ENCODE measurements at places on chromosomes 7 and 10. TPM values are rescaled to one million over a fixed set of nuclear protein-coding genes. Genes with fewer than 3 reads are reported as not detected.
A peak's percentile ranks its signal among the peaks of the same experiment; 100 is the strongest.

EGR2 gene
- 5.4 TPM for total RNA-seq

IL6 gene
- total RNA-seq: not detected

SLC18A3 gene
- 0.34 TPM for total RNA-seq

GIMAP5 gene
- total RNA-seq: not detected

AKR1C1 gene
- 0.67 TPM for total RNA-seq

IQUB gene
- 0.26 TPM for total RNA-seq

LOXL4 gene
- total RNA-seq: 2.9 TPM

ANKRD1 gene
- 4.9 TPM for total RNA-seq

VAX1 gene
- 3.2 TPM for total RNA-seq

ASIC3 gene
- 5.8 TPM for total RNA-seq

DNA sequence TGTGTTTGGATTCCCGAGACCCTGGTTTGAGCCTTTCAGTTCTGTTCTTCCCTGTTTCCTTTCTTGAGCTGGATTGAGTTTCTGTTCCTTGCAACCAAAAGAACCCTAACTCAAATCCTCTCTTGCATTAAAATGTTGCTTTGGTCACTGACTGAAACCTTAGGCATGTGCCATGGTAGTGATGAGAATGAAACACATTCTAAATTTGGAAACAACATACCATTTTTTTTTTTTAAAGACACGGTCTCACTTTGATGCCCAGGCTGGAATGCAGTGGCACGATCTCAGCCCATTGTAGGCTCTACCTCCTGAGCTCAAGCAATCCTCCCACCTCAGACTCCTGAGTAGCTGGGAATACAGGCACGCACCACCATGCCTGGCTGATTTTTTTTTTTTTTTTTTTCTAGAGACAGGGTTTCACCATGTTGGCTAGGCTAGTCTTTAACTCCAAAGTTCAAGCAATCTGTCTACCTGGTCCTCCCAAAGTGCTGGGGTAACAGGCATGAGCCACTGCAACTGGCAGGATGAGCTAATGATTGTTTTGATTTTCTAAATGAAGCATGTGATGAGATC is 8.4 kb downstream of the THAP5 start:
- no peak overlapping the region for H3K27ac ChIP-seq
- no peaks in the 10 kb centered on the region for H3K27me3 ChIP-seq
- H3K4me1 ChIP-seq: no peaks in the 10 kb centered on the region
- H3K36me3 ChIP-seq: peaks cover 39% of the 10 kb centered on the region
- no peak overlapping the region for H3K4me3 ChIP-seq

DNA sequence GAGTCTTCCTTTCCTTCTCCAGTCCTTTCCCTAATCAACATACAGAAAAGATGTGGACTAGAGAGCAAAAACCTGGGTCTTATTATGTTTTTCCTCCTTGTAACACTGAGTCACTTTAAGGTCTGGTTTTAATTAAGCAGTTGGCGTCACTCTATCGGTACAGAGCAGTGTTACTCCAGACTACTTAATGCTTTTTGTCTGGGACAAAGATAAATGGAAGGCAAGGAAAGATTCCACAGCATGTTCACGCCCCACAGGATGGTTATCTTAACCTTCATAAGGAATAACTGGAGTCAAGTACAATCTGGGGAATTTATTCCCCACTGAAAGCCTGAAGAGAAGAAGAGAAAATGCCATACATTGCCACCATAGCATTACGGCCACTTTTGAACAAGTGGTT is 145.7 kb downstream of the ELAPOR2 start:
- peak overlapping the region; percentile 68 for H3K27ac ChIP-seq
- H3K36me3 ChIP-seq: peaks cover 26% of the 10 kb centered on the region
- peaks cover 26% of the 10 kb centered on the region for H3K4me1 ChIP-seq
- H3K4me3 ChIP-seq: no peak overlapping the region

GRCh38 chr7:33038639-33039038 is 23.9 kb downstream of the NT5C3A start:
- peak overlapping the region; percentile 83 for H3K27ac ChIP-seq
- peaks cover 47% of the 10 kb centered on the region for H3K4me1 ChIP-seq
- no peaks in the 10 kb centered on the region for H3K27me3 ChIP-seq
- H3K36me3 ChIP-seq: no peaks in the 10 kb centered on the region

- no peaks in the 10 kb centered on the region for H3K27me3 ChIP-seq
- no peak overlapping the region for H3K27ac ChIP-seq
These were observed 2.0 kb upstream of the PURB start for GRCh38 chr7:44887293-44887692.

DNA sequence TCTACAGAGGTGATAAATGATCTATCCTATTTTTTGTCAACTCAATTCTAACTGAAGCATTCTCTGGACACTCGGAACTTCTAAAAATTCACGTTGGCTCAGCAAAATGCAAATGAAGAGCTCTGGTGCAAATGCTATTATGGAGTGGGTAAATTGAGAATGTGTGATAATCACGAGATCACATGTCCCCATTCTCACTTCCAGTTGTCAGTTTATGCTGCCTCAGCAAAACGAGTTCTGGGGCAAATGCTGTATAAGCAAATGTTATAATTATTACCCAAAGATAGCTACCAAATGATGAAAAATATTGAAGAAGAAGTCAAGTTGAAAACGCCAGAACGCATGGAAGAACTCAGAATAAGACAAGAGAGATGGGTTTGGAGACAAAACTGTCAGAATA is 29.4 kb downstream of the AKR1B1 start:
- H3K27me3 ChIP-seq: peaks cover 17% of the 10 kb centered on the region
- H3K36me3 ChIP-seq: no peaks in the 10 kb centered on the region
- no peak overlapping the region for H3K27ac ChIP-seq
- no peak overlapping the region for H3K4me3 ChIP-seq
- H3K4me1 ChIP-seq: peaks cover 7% of the 10 kb centered on the region

GRCh38 chr7:105745681-105746330 is 130.6 kb downstream of the ATXN7L1 start:
- H3K4me1 ChIP-seq: no peaks in the 10 kb centered on the region
- H3K36me3 ChIP-seq: peaks cover 1% of the 10 kb centered on the region
- H3K27ac ChIP-seq: no peak overlapping the region

GRCh38 chr10:63464402-63465292 is 1.1 kb downstream of the JMJD1C start:
- peak overlapping the region; percentile 85 for H3K27ac ChIP-seq
- H3K4me3 ChIP-seq: peak overlapping the region; percentile 93
- DNase-seq: no peak
- peaks cover 41% of the 10 kb centered on the region for H3K4me1 ChIP-seq

DNA sequence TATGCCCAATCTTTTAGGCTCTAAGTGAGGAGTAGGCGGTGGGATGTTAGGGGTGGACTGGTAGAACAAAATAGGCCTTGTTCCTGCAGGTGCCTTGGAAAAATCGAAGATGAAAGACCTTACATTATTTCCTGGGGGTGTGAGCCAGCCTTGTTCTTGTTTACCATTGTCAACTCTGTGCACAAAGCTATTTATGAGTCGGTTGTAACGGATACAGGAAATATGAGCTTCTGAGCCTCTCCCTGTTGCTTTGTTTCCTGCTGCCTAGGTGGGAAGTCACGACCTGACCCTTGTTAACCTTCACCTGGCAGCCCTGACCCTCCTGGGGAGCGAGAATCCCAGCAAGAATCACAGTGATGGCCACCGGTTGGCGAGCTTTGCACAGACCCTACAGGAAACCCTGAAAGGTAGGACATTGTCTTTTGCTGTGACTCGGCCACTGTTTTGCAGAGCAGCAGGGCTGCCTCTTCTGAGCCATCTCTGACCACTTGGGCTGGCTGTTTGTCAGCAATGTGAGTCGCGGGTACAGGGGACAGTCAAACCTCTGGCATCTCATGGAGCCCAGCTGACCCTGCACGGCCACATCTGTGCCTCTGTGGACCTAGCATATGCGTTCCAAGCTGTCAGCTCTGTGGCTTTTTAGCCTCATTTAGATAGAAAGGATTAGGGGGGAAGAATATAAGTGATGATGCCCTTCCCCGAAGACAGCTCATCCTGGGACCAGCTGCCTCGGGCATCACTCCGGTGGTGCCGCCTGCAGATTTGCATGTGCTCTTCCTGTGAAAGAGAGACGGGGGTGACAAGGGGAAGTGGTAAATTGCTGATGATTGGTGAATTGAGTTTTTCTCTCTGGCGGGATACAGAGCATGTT is 102.1 kb upstream of the ANLN start:
- H3K27me3 ChIP-seq: peaks cover 3% of the 10 kb centered on the region
- no peak overlapping the region for H3K4me3 ChIP-seq
- DNase-seq: no peak
- no peak overlapping the region for H3K27ac ChIP-seq
- peaks cover 19% of the 10 kb centered on the region for H3K4me1 ChIP-seq

DNA sequence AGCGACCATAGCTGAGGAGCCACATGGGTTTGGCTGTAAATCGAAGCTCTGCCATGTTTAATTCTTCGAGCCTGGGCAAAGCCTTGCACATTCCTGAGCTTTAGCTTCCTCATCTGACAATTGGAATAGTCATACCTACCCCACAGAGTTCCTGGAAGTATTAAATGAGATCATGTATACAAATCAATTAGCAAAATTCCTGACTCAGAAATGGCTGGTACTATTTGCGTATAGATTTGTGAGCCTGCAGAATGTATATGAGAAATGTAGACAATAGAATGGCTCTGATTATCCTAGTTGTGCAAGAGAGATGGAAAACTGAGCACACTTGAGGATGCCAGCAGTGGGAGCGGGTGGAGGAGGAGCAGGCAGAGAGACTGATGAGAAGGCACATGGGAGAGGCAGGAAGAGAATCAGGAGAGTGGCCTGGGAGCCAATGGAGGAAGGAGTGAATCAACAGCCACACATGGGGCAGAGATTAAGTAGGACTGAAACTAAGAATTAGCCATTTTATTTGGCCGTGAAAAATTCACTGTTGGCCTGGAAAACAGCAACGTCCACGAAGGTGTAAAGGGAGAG is 128.0 kb upstream of the C1GALT1 start:
- H3K27me3 ChIP-seq: peaks cover 12% of the 10 kb centered on the region
- H3K27ac ChIP-seq: no peak overlapping the region
- H3K36me3 ChIP-seq: no peaks in the 10 kb centered on the region
- no peaks in the 10 kb centered on the region for H3K4me1 ChIP-seq

DNA sequence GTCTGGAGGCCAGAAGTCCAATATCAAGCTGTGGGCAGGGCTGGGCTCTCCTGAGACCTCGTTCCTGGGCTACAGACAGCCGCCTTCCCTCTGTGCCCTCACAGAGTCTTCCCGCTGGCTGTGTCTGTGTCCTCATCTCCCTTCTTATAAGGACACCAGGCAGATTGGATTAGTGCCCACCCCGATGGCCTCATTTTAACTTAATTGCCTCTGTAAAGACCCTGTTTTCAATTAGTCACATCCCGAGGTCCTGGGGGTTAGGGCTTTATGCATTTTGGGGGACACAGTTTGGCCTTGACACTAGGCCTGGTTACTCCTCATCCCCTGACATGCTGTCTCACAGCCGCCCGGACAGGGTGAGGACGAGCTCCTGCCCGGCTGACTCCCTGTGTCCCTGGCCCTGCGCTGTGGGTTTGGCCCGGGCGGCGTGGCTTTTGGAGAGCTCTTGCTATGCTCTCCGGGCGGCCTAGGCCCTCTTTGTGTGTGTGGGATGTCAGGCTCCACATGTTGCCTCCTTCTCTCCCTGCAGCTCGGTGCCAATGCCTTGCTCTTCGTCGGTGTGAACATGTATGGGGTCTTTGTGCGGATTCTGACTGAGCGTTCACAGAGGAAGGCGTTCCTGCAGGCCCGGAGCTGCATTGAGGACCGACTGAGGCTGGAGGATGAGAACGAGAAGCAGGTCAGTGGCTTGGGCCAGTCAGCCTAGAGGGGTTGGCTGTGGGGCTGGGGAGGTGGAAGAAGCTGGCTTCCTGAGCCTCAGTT is 18.2 kb downstream of the ADCY1 start:
- no peaks in the 10 kb centered on the region for H3K4me1 ChIP-seq
- H3K27me3 ChIP-seq: peaks cover 6% of the 10 kb centered on the region
- no peak overlapping the region for H3K27ac ChIP-seq
- H3K36me3 ChIP-seq: no peaks in the 10 kb centered on the region
- no peak overlapping the region for H3K4me3 ChIP-seq

- no peak overlapping the region for H3K4me3 ChIP-seq
- no peak overlapping the region for H3K27ac ChIP-seq
- H3K4me1 ChIP-seq: no peaks in the 10 kb centered on the region
- H3K36me3 ChIP-seq: no peaks in the 10 kb centered on the region
- DNase-seq: no peak
These were observed 26.8 kb downstream of the WNT2 start for GRCh38 chr7:117296066-117296465.

DNA sequence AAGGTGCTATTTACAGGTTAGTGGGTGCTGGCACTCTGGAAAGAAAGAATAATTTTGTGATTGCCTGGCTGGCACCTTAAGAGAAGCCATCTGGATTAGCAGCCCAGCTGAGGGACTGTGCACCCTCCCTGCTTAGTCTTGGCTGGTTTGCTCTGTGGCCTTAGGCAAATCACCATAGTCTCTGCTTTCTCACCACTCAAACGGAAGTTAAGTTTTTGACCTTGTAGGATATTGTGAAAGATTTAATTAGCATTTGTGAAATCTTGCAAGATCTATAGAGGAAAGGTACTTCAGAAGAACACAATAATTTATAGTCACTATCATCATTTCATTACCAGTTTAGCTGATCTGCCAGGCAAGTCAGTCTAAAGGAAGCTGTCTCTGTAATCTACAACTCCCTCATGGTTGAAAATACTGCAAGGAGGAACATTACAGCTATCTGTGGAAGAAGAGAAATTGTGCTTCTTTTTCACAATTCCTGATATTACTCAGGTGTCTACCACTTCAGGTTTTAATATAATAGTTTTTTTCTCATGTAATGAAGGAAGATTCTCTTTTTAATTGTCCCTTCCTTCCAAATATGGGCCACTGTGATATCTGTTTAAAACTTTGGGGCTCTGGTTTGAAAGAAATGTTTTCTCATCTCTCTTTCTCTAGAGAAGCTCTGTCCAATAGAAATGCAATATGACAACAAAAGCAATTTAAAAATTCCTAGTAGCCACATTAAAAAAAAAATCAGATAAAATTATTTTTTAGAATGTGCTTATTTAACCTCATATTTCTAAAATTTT is 219.6 kb downstream of the PTEN start:
- H3K4me1 ChIP-seq: peaks cover 20% of the 10 kb centered on the region
- DNase-seq: no peak
- H3K27ac ChIP-seq: no peak overlapping the region
- H3K27me3 ChIP-seq: no peaks in the 10 kb centered on the region
- no peak overlapping the region for H3K4me3 ChIP-seq

- no peak overlapping the region for H3K27ac ChIP-seq
- peaks cover 9% of the 10 kb centered on the region for H3K27me3 ChIP-seq
- no peaks in the 10 kb centered on the region for H3K4me1 ChIP-seq
- H3K36me3 ChIP-seq: peaks cover 20% of the 10 kb centered on the region
- DNase-seq: no peak
- H3K4me3 ChIP-seq: no peak overlapping the region
These were observed 24.4 kb downstream of the ASNS start for GRCh38 chr7:97847791-97848190.

GRCh38 chr7:91348711-91349110 is 84.5 kb downstream of the FZD1 start:
- H3K4me3 ChIP-seq: no peak overlapping the region
- peaks cover 32% of the 10 kb centered on the region for H3K4me1 ChIP-seq
- H3K27ac ChIP-seq: no peak overlapping the region
- H3K27me3 ChIP-seq: peaks cover 9% of the 10 kb centered on the region
- DNase-seq: no peak

DNA sequence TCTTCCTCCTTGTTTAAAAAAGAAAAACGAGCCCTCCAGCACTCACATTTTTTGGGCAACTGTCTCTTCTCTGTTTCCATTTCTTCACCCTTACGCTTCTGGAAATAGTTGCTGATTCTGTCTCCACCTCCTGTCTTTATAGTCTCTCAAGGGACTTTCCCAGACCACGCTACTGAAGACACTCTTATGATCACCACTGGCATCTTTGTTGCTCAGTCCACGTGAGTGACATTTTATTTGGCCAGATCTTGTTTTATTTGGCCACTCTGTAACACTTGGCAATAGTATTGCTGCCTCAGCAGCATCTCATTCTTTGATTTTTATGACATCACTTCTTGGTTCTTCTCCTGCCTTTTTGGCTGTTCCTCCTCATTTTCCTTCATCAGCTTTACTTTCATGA is 21.6 kb upstream of the NME8 start:
- peaks cover 6% of the 10 kb centered on the region for H3K27me3 ChIP-seq
- no peak overlapping the region for H3K27ac ChIP-seq
- H3K4me3 ChIP-seq: no peak overlapping the region

All from osteocyte (in vitro differentiated cells).